HL-60 (cell line): ENCODE measurements at places on chromosomes 2 and 18.

DNA sequence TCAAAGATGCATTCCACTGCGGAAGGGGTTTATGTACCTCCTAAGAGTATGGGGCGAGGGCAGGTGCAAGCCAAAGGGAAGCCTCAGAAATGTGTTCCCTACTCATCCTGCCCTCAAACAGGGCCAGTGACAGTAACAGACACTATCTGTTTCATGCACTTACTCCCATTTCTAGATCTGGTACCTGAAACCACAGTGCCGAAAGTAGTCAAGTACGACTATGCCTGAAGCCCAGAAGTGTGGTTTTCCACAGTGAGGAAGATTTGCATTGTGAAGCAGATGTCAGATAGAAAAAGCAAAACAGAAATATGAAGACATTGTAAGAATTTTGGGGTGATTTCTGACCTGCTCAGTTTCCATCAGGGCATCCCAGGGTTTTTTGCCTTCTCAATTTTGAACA is 748.7 kb downstream of the RNF144A start:
- no peak for DNase-seq

DNA sequence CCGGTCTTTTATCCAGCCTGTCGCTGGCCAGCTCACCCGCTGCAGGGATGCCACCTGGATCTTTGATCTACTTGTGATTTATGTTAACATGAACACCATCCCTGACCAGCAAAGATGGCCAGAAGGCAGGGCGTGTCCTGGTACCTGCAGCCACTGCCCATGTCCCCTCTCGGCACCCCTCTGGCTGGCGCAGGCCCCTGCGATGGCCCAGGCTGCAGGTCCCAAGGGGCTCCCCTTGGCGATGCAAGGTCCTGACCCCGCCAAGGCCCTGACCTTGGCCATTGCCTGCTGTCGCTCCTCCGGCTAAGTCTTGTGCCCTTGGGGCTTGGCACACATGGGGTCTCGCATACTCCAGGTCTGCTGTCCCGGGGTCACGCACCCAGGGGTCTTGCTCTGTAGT is 214.9 kb downstream of the TWIST2 start:
- no peak for DNase-seq

- no peak for DNase-seq
Observed at GRCh38 chr2:234309431-234309830, 187.4 kb downstream of the ARL4C start.

GRCh38 chr2:31384351-31384750 is 30.2 kb downstream of the XDH start:
- no peak for DNase-seq

DNA sequence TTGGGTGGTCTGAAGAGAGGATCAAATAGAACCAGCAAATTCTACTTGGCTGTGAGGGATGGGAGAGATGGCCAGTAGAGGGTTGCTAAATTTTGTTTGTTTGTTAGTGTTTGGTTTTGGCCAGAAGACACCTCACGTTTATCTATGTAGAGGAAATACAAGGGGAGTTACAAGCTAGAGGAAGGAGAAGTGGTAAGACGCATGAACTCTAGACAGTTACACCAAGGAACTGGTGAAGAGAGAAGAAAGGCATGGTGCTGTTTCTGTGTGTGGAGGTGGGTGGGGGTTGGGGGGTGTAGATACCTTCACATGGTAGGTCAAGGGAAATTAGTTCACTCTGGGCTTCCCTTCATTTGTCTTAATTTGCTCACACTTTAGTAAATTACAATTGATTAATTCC is 25.6 kb downstream of the RASGRP3 start:
- peak; percentile 51 for DNase-seq

DNA sequence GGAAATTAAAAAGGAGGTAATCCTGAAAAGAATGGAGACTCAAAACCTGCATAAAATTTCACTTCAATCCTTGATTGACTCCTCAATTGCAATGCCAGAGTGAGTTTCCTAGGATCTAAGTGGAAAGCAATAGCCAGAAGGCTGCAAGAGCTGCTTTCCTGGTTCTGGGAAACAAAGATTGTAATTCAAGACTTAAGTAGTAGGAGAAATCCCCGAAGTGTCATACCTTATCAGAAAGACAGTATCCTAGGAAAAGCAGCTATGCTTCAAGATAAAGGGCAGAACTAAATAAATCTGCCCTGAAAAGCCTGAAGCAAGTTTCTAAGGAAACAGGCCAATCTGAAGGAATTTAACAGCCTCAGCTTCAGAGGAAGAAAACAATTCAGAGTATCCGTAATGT is 390.2 kb downstream of the DSC3 start:
- no peak for DNase-seq

- DNase-seq: no peak
Observed at GRCh38 chr18:35516789-35517188, 19.0 kb upstream of the INO80C start.

DNA sequence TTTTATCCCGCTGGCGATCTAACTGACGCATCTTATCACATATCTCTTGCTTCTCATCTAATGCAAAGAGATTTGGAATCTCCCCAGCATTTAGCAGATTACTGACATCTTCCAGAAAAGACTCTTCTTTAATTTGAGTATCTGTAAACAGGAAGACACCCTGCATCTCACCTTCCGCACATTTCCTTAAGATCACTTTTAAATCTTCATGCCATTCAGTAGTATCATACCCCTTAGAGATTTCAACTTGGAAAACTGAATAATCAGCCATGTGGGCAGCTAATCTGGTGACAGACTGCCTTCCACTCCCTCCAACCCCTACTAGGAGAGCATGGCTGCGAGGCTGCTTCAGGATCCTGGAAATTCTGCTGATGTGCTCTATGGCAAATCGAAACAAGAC is 204.3 kb downstream of the DNAH7 start:
- no peak for DNase-seq

- DNase-seq: no peak
Observed at GRCh38 chr2:109005686-109006204, 16.7 kb upstream of the EDAR start.

- DNase-seq: no peak
Observed at GRCh38 chr2:9939587-9940485, 11.7 kb upstream of the GRHL1 start.

DNA sequence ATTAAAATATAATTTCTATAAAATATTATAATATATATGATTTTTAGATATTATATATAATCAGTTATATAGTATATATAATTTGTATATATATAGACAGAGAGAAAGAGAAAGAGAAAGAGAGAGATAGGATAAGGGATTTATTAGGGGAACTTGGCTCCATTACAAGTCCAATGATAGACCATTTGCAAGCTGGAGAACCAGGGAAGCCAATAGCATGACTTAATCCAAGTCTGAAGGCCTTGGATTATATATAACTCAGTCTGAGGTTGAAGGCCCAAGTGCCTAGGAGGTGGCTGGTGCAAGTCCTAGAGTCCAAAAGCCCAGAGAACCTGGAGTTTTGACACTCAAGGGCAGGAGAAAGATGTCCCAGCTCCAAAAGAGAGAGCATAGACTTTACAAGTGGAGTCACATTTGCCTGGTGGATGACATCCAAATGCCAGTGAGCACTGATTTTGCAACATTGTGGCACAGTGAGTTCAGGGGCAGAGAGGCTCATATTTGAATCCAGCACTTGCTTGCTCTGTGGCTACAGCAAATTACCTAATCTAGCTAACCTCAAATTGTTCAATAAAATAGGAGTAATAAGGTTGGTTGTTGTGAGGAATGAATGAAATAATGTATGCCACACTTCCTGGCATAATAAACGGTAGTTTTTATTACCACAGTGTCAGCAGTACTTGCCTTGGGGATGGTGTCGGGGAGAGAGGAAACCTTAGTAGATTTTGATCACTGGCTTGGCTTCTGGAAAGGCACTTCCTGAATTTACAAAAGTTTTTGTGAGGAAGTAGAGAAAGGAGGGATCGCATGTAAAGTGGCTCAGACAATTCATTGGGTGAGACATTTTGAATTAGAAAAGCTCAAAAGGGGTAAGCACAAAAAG is 69.6 kb upstream of the CD28 start:
- DNase-seq: peak; percentile 86

DNA sequence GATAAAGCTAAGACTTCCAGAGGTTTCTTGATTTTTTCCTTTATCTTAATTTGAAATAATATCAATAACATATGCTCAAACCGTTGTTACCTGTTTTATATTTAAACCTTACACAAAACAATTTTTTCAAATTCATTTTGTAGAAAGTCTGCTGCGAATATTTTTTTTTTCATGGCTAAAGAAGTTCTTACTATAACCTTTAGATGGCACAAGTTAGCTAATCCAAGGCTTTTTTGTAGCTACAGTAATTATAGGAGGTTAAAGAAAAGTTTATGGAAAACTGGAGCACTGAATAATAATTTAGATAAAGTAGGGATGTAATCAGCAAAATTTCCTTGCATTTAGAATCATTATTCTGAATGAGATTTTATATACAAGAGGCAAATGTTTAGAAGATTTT is 78.0 kb upstream of the PNPT1 start:
- no peak for DNase-seq

GRCh38 chr2:176669398-176670174 is 400.3 kb downstream of the MTX2 start:
- no peak for DNase-seq

- DNase-seq: no peak
Observed at GRCh38 chr2:212242724-212243123, 295.9 kb downstream of the ERBB4 start.

DNA sequence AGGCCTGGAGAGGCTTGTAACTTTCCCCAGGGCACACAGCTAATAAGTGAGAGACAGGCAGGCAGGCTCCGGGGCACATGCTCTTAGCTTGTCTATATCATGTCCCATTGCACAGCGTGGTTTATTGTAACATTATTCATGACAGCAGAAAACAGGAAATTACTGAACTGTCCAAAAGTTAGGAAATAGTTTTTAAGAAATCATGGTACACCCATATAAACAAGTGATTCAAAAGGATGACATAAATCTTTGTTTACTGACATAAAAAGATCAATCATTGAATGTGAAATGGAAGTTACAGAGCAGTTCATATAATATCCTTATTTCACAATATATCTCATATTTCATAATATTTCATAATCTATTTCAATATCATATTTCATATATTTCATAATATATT is 34.3 kb upstream of the TXNDC2 start:
- DNase-seq: peak; percentile 67

- no peak for DNase-seq
Observed at GRCh38 chr18:79935925-79936324, 15.5 kb downstream of the SLC66A2 start.

- no peak for DNase-seq
Observed at GRCh38 chr2:111030260-111030891, 90.3 kb upstream of the BCL2L11 start.

GRCh38 chr2:196963961-196964360 is 37.5 kb upstream of the PGAP1 start:
- no peak for DNase-seq

- no peak for DNase-seq
Observed at GRCh38 chr2:23199115-23199918, 185.7 kb upstream of the KLHL29 start.

DNA sequence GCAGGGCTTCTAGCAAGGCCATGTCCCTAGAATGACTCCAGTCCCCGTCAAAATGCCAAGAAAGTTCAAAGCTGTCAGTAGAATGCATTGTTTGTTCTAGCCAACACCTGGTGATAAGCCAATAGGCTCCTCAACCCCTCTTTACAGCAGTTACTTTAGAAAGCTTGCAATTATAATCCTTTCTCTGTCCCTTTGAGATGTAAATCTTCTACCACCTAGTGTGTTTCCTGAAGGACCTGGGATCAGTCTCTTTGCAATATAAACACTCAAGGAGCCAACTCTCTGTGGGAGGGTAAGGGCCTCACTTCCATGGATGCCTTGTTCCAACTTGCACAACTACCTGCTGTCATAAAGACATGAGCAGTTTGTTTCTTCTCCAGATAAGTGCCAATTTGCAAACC is 301.8 kb downstream of the NBAS start:
- DNase-seq: no peak

GRCh38 chr2:27735263-27735904 is 36.1 kb upstream of the MRPL33 start:
- no peak for DNase-seq

- DNase-seq: no peak
Observed at GRCh38 chr18:39276764-39277163, 1711.2 kb upstream of the CELF4 start.

GRCh38 chr18:69718912-69719547 is 228.6 kb downstream of the CD226 start:
- DNase-seq: no peak

DNA sequence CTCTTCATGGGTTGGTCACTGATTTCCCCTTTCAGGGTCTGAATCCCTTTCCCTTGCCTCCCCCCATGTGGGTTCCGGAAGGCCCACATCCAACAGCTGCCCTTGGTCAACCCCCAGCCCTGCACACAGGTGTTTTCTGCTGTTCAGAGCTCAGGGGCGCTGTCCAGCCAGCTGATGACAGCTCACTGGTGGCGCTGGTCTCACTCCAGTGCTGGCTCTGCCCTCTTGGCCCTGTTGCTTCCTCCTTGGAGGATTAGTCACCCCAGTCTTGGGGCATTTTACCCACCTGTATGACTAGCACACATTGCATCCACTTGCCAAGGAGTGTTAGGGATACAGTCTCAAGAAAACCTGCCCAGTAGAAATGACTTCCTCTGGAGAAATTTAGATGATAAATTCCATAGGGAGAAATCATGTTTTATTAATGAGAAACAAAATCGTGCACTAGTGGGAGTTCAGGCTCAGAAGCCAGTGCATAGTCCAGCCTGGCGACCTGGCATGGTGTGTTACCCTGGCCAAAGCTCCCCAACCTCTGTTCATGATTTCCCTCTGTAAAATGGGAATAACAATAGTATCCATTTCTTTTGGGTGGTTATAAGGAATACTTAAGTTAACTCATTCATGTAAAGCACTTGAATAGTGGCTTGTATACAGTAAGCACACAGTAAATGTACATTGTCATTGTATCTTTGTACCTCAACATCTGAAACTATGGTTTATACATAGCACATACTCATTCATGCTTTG is 21.6 kb downstream of the CRIM1 start:
- DNase-seq: no peak

DNA sequence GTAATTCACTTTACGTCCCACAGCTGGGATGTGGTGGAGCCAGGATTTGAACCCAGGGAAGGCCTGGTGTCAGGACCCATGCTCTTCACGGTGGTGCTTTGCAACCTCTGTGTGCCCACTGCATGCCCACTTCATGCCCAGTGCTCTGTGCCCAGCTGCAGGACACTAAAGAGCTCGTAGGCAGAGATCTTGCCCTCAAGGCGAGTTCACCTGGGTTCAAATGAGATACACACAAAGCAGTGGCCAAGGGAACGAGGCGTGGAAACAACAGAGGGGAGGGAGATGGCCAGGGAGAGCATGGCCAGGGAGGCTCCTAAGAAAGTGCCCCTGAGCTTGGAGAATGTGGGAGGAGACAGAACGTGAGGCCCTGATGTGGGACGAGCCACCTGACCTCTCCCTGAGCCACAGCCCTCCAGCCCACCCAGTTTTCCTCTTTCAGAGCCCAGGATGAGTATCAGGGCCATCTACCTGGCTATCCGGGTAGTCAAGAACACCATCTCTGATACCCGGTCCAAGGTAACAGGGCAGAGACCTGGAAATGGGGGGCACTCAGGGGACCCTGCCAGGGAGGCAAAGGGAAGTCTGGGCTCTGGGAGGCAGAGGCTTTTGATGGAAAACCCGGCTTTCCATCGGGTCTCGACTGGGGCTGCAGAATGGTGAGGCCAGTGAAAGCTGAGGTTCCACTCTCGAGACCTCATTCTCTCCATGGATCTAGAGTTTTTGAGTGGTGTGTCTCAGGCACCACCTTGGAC is 20.4 kb downstream of the MROH2A start:
- DNase-seq: no peak
